Spinal cord (tissue), 10 donors: ENCODE measurements at places on chromosomes 2 and 18. TPM values are rescaled to one million over a fixed set of nuclear protein-coding genes. Genes with fewer than 3 reads are reported as not detected.

Gene DSC1
- 0.06 TPM for polyA plus RNA-seq

Gene ALPG
- 0.09 TPM for polyA plus RNA-seq

Gene CHST9
- 5.4 TPM for polyA plus RNA-seq

Gene NDUFAF7
- 28.0 TPM for polyA plus RNA-seq

Gene SERPINB10
- polyA plus RNA-seq = not detected

Gene IL1F10
- not detected for polyA plus RNA-seq
